Spleen (tissue), 13 donors: ENCODE measurements at places on chromosomes 4 and X. TPM values are rescaled to one million over a fixed set of nuclear protein-coding genes. Genes with fewer than 3 reads are reported as not detected.

Gene EDA2R
- total RNA-seq: 2.7 TPM

Gene UGT2A1
- total RNA-seq: not detected

Gene NAA11
- not detected for total RNA-seq

Gene PGAM4
- total RNA-seq: not detected

Gene GPR119
- not detected for total RNA-seq
